ENCODE measurements at places on chromosomes 2 and 18.

DNA sequence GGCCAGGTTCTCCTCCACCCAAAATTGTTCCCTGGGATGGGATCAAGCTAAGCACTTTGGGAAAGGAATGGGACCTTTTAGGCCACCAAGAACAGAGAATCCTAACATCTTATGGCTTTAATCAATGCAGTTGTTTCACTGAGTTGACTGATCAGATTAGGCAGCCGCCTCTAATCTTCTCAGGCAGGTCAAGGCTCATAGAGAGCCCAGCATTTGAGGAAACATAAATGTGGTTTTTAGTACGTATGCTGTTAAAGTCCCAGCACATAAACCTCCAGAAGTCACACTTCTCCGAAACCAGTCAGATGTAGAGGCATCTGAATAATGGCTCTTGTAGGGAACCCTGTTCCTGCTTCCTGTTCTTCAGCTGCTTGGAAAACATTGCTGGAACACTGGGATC is 99.5 kb upstream of the RMDN2 start:
- no peak for DNase-seq

DNA sequence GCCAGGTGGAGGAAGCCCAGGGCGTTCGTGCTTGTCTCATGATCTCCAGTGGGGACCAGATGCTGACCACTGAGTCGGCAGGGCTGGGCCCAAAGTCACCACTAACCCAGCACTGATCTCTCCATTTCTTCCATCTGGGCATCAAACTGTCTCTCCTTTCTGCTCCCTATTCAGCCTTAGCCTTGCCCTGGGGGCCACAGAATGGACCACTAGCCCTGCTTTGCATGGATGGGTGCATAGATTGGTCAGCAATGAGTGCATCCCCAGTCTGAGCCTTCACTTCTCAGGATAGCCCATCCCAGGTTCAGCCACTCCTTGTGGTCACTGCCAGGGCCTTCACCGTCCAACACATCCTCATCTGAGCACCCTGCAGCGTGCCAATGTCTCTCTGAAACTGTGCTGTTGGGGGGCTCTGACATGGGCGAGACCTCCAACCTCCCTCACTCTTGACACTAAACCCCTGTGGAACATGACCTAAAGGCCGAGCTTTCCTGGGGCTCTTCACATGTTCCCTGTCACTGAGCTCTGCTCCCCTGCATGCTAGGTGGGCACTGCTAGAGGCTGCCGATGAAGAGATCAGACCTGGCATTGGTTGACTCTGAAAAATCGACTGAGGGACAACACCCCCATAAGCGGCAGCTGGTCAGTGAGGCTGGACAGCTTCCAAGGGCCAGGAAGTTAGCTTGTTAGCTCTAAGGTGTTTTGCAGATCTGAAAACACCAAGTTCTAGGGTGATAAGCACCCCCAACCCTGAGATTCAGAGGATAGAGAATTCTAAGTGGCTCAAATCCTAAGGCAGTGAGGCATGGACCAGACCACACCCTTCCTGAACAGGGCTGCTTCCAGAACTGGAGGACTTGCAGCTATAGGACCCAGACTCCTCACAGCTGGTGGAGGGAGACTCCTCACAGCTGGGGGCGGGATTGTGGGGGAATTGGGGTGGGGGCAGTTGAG is 61.7 kb downstream of the HS1BP3 start:
- no peak for DNase-seq

DNA sequence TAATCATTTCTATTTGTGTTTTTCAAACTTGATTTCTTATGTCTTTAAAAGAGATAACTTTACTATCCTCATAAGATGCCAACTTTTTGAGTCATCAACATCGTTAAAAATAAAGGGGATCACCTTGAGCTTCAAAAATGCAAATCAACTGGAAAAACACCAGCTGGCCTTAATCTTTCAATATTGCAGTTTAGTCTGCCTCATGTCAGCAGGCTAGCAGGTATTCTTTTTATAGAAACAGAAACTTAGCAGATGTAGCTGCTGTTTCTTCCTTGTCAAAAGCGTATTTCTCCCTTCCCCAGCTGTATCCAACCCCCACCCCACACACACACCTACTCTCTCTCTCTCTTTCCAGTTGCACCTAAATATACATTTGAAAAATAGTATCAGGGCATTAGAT is 154.1 kb upstream of the ZNF804A start:
- DNase-seq: no peak

GRCh38 chr18:34866739-34867138 is 156.6 kb downstream of the DTNA start:
- no peak for DNase-seq

DNA sequence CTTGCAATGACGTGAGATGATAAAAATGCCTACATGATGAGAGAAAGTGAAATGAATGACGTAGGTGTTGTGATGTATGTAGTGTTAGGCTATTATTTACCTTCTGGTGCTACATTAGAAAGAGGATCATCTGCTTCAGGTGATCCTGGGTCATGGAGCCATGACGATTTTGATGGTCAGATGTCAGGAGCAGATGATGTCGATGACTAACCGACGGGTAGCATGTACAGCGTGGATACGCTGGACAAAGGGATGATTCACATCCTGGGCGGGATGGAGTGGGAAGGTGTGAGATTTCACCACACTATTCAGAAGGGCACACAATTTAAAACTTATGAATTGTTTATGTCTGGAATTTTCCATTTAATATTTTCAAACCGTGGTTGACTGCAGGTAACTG is 43.5 kb upstream of the ACVR1C start:
- no peak for DNase-seq

- DNase-seq: no peak
Measured at GRCh38 chr2:15939854-15940660, at the start of gene MYCN. TSS of gene MYCN (plus strand) at chr2:15940550. CDS start at chr2:15942065, 1,515 bp downstream.

GRCh38 chr2:71505086-71505769 is 51.9 kb downstream of the DYSF start:
- no peak for DNase-seq

GRCh38 chr2:152339556-152340286 is 4.7 kb downstream of the FMNL2 start:
- DNase-seq: no peak

GRCh38 chr2:120857931-120858330 is 122.3 kb downstream of the GLI2 start:
- DNase-seq: no peak

DNA sequence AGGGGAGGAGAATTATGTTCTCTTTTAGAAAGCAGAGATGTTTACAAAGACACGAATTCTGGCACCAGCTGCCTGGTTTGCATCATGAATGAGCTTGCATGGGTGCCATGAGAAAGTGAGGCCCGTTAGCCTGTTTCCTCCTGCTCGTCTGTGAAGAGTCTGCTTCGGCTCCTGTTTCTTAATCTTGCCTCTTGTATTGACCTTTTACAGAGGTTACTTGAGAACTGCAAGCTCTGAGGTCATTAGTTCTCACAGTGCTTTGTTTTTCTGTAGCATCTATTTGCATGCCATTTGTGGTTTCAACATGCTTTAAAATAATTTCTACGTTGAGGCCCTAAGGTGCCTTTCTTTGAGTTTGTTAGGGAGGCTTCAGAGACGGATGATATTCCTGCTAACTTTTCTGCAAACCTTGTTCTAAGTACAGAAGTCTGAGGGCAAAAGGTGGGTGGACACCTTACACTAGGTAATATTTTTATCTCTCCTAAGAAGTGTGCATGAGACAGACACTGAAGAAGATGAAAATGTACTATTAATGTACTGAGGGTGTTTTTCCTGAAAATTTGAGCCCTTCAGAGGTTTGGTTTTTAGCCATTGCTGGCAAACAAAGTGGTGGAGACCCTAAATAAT is 53.4 kb upstream of the LINC00305 start:
- no peak for DNase-seq

- DNase-seq: no peak
Measured at GRCh38 chr2:15287447-15288184, 273.5 kb downstream of the NBAS start.

DNA sequence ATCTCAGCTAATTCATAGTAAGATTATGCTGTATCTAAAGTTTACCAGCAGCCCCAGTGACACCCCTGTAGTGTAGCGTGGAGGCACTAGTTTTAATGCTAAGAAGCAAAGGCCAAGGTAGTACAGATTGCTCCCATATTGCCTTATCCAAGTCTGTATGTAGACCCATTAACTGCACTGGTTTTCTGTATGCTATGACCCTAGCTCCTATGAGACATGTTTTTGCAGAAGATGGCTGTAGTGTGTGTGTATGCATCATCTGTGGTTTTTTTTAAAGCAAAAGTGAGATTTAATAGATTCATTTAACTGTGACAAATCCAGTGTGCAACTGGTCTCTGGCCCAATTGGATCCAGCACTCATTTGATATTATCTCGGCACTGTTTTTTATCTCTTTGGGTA is 86.5 kb downstream of the HAUS1 start:
- DNase-seq: no peak

DNA sequence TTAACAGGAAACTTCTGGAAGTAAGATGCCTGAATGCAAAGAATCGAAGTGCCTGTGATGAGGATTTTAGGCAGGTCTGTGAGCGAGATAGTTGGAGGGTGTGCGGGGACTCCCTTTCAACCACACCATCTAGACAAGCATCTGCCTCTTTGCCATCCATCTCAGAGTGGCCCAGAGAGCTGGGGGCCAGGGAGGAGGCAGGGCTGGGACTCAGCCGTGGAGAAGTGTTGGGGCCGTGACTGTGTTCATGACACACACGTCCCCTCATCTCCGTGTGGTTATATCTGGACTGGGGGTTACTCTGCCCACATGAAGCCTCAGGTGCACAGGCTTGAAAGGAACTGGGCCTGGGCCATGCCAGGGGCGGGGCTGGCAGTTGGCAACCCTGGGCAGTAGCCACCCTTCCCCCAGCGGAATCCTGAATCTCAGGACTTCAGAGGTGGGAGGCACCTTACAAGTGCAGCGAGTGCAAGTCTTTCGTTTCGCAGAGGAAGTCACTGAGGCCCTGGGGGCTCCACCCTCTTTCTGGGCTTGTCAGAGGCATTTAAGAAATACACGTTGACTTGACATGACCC is 112.5 kb downstream of the SLC4A3 start:
- DNase-seq: no peak

GRCh38 chr2:58594762-58595161 is 353.6 kb upstream of the FANCL start:
- DNase-seq: no peak

GRCh38 chr2:168167511-168168263 is 79.7 kb downstream of the STK39 start:
- no peak for DNase-seq

- no peak for DNase-seq
Measured at GRCh38 chr2:176067589-176068418, 16.0 kb downstream of the EVX2 start.

GRCh38 chr2:217364224-217364623 is 504.4 kb upstream of the TNP1 start:
- no peak for DNase-seq

DNA sequence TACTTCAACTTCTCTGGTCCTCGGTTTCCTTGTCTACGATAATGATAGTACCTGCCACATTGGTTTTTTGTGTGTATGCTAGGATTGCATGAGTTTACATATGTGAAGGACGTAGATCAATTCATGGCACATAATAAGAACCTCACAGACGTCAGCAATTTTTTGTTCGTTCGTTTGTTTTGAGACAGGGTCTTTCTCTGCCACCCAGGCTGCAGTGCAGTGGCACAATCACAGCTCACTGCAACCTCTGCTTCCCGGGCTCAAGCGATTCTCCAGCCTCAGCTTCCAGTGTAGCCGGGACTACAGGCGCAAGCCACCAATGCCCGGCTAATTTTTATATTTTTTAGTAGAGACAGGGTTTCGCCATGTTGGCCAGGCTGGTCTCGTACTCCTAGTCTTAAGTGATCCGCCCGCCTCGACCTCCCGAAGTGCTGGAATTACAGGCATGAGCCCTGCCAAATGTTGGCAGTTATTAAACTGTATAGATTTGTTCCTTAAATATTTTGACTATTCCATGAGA is 756 bp upstream of the SLC35F5 start:
- DNase-seq: no peak

DNA sequence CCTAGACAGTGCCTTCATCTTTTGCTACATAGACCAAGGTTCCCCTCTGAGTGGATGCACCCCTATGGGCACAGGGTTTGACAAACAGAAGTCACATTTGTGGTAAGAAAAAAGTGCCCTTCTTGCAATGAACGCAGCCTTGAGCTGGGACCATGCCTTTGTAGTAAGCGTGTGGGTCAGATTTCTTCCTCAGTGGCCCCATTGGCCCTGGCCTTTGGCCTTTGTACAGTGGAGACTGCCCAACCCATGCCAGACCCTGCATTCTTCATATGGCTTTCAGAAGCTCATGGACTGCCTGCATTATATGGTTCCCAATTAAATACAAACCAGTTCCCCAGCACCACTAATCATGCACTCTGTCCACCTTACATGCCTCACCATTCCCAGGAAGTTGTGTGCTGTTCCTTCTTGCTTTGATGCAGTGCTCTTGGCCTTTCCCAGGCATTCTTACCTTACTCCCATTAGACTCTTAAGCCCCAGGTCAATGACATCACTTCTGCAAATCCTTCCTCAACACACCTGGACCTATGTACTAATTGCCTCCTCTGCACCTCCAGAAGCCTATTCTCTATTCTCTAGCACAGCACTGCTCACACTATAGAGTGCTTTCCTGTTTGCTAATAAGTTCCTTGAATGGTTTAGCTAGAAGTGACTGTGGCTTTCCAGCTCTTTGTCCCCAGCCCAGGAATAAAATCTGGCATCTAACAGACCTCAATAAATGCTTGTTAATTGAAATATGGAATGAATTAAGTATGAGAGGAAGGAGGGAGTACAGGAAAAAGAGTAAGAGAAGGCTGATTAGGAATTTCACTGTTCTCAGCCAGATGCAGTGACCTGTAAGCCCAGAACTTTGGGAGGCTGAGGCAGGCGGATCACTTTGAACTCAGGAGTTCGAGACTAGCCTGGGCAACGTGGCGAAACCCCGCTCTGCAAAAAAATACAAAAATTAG is 60.2 kb downstream of the TMEM247 start:
- no peak for DNase-seq

GRCh38 chr18:45522371-45522770 is 92.9 kb upstream of the SLC14A2 start:
- no peak for DNase-seq

DNA sequence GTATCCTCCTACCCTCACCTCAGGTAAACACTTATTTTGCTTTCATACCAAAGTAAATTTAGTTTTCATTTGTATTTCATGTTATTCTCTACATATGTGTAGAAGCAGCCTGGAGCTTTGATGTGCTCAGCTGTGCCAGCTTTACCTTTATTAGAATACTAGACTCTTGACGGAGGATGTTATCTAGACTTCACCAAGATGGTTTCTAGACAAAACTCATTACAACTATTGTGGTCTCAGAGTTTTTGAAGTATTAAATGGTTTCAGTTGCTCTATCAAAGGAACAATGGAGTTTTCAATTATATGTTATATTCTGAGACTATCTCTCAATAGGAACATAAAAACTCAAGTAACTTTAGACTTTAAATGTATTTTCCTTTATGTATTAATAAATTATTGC is 5.0 kb upstream of the IL18RAP start:
- no peak for DNase-seq

GRCh38 chr2:230678451-230678850 is 34.2 kb upstream of the CAB39 start:
- DNase-seq: no peak

DNA sequence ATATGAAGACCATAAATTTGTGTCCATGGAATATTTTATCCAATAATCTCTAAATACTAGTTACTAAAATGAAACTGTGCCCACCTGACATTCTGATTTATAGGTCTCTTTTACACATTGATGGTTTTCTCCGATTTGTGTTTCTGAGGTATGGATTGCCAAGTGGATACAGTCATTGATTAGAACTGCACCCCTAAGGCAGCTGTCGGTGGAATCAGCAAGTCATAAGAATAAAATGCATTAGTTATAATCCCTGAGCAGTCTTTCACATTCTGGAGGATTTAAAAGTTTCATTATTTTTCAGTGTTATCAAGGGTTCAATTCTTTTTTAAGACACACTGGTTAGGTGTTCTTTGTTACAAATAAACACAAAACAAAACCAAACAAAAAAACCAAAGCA is 6.0 kb downstream of the CAVIN2 start:
- no peak for DNase-seq

All from AG04449 (cell line).